ENCODE measurements at places on chromosomes 3 and 15.

- H3K4me1 ChIP-seq, result no peaks in the 10 kb centered on the region
- H3K27ac ChIP-seq, result no peak overlapping the region
- H3K36me3 ChIP-seq, result no peaks in the 10 kb centered on the region
- DNase-seq, result no peak
- H3K27me3 ChIP-seq, result no peaks in the 10 kb centered on the region
Observed at GRCh38 chr3:133375403-133375745, 24.5 kb upstream of the BFSP2 start.

- DNase-seq, result no peak
- H3K36me3 ChIP-seq, result no peaks in the 10 kb centered on the region
- H3K27me3 ChIP-seq, result no peaks in the 10 kb centered on the region
Observed at GRCh38 chr15:68658151-68658550, 79.4 kb downstream of the CORO2B start.

DNA sequence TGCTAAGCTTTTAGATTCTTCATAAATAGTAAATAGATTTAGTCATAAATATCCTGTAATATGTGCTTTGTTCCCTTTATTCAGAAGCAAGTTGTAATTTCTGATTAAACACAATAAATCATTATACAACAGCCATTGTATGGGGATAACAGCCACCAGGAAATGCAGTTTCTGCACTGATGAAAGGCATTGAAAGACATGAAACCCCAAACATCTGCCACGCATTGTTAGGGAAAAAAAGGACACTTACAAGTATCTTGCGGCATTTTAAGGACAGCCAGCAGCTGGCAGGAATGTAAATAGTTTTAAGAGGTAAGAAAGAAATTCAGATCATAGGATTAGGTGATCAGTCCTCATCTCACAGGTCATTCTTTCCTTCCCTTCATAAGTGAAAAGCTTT is 801.1 kb upstream of the LMCD1 start:
- no peaks in the 10 kb centered on the region for H3K27me3 ChIP-seq
- DNase-seq, result no peak
- no peaks in the 10 kb centered on the region for H3K4me1 ChIP-seq
- no peak overlapping the region for H3K27ac ChIP-seq

GRCh38 chr3:5479229-5479799 is 291.8 kb downstream of the EDEM1 start:
- H3K36me3 ChIP-seq, result no peaks in the 10 kb centered on the region
- no peaks in the 10 kb centered on the region for H3K27me3 ChIP-seq
- no peak overlapping the region for H3K4me3 ChIP-seq
- no peak overlapping the region for H3K27ac ChIP-seq
- no peak for DNase-seq
- H3K4me1 ChIP-seq, result no peaks in the 10 kb centered on the region

- no peak overlapping the region for H3K27ac ChIP-seq
- H3K27me3 ChIP-seq, result no peaks in the 10 kb centered on the region
- H3K4me3 ChIP-seq, result no peak overlapping the region
- H3K36me3 ChIP-seq, result no peaks in the 10 kb centered on the region
- DNase-seq, result no peak
- no peaks in the 10 kb centered on the region for H3K4me1 ChIP-seq
Observed at GRCh38 chr3:139610886-139611285, 66.9 kb downstream of the NMNAT3 start.

DNA sequence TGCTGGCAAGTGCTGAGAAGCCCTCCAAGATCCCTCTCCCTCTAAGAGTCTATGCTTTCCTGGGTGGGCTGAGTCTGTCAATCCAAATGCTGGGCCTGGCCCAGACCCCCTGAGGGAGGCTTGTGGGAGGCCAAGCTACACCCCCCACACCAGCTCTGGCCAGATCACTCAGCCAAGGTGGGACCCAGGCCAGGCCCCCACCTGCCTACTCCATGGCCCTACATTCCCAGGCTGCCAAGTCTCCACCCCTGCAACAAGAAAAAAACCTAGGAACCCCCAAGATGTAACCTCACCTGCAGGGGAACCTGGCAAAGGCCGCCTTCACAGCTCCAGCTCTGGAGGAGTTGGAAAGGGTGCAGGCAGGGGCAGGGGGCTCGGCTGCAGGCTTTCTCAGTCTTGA is 109.1 kb downstream of the CHSY1 start:
- H3K36me3 ChIP-seq, result no peaks in the 10 kb centered on the region
- no peaks in the 10 kb centered on the region for H3K27me3 ChIP-seq
- H3K4me3 ChIP-seq, result no peak overlapping the region

- no peaks in the 10 kb centered on the region for H3K36me3 ChIP-seq
- no peak for DNase-seq
- H3K27ac ChIP-seq, result no peak overlapping the region
- no peaks in the 10 kb centered on the region for H3K27me3 ChIP-seq
Observed at GRCh38 chr15:27509014-27509413, 538.0 kb downstream of the GABRG3 start.

GRCh38 chr15:65305150-65305758 is 777 bp downstream of the RNU5B-1 start:
- H3K4me1 ChIP-seq, result peaks cover 4% of the 10 kb centered on the region
- peak overlapping the region; percentile 90 for H3K27ac ChIP-seq
- no peaks in the 10 kb centered on the region for H3K36me3 ChIP-seq

DNA sequence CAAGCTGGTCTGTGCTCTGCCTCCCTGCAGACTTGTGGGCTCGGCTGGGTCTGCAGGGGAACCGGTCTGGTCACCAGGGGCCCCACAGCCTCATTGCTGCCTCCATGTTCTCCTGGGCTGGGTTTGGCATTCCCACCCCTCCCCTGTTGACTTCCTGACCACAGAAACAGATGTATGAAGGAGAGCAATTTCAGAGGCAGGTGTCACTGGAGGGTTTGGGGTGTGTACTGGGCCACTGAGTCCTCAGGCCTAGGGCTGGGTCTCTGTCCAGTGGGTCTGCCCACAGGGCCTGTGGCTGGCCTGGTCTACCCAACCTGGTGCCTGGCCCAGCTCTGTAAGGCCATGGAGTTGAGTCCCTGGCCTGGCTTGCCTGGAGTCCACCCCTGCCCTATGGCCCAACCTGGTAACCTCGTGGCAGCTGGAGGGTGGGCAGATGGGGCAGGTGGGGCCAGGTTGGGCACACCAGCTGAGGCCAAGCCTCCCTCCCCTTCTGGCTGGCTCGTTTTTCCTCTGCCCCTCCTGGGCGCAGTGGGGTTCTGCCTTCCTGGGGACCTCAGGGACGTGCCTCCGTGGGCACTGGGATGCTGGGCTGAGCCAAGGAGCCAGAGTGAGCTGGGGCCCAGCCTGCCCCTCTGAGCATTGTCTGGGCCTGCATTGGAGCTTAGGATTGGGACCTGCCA is 20.8 kb downstream of the PLXNA1 start:
- no peak overlapping the region for H3K27ac ChIP-seq
- H3K4me1 ChIP-seq, result peaks cover 15% of the 10 kb centered on the region
- H3K4me3 ChIP-seq, result no peak overlapping the region
- no peak for DNase-seq
- H3K36me3 ChIP-seq, result no peaks in the 10 kb centered on the region
- no peaks in the 10 kb centered on the region for H3K27me3 ChIP-seq

- DNase-seq, result peak; percentile 13
- no peak overlapping the region for H3K4me3 ChIP-seq
- H3K4me1 ChIP-seq, result no peaks in the 10 kb centered on the region
- H3K36me3 ChIP-seq, result no peaks in the 10 kb centered on the region
- H3K27ac ChIP-seq, result no peak overlapping the region
Observed at GRCh38 chr15:100738614-100739013, 136.2 kb downstream of the ASB7 start.

All from kidney (tissue), 22 donors.